ENCODE measurements at places on chromosomes 3 and 15. TPM values are rescaled to one million over a fixed set of nuclear protein-coding genes. Genes with fewer than 3 reads are reported as not detected.

The SNTN gene
- total RNA-seq, result not detected

- DNase-seq, result no peak
Observed at GRCh38 chr3:147393261-147393942, 12.9 kb downstream of the ZIC4 start.

DNA sequence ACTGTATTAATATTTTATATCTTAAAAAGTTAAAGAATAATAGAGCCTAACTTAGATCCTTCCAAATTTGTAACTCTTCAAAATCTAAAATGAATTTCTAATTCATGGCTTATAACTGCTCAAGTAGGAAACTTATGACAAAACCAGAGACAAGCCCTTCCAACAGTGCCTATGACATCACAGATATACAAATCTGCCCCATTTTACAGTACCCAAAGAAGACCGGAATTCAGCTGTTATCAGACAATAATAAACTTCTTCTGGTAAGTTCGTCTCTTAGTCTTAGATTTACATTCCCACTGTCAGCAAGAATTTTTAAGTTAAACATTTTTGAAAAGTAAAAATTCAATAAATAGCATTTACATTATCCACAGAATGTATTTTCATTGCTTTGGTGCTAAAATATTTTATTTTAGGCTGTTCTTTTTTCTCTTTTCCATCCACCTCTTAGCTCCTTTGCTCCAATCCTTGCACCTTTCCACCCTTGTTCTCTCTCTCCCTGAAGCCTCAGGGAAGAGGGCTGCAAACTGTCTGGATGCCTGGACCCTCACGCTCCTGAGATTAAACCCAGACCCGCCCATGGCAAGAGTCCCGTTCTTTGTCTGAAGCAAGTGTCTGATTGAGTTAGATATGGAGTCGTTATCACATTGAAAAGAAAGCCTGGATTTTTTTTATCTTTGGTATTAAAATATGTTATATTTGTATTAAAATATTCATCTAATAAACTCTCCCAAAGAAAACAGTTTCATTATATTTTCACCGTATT is 312.7 kb downstream of the ZBTB20 start:
- DNase-seq, result no peak

DNA sequence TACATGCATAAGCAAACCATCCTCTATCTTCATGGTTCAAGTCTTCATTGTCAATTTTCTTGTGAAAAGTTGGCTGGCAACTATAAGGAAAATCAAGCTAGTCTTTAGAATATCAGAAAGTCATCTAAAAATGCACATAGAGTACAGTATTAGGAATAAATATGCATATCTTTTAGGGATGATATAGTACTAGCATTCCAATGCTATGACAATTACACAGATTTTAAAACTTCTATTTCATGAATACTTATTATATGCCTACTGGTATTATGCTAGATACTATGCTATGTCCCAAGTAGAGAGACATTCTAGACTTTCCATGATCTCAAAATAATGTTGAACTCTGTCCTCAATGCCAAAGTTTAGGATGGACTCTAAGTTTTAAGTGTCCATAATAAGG is 81.3 kb upstream of the NAALADL2 start:
- no peak for DNase-seq

The IL17RE gene
- total RNA-seq, result 3.6 TPM

- DNase-seq, result no peak
Observed at GRCh38 chr3:46628901-46629369, 16.6 kb downstream of the FAM240A start.

The P2RY14 gene
- total RNA-seq, result not detected

The GASK1A gene
- total RNA-seq, result 2.3 TPM

DNA sequence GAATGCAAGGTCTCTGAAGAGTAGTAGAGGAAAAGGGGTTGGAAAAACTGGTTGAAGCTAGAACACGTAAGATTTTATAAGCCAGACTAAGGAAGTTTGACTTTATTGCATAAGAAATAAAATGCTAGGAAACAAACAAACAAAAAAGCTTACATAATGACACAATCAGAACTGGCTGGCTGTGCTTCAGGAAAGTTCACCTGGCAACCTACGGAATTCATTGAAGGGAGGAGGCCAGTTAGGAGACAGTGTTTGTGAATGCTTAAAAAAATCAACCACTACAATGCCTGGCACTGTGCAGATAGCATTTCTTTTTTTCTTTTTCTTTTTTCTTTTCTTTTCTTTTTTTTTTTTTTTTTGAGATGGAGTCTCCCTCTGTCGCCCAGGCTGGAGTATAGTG is 1.9 kb upstream of the ICE2 start:
- no peak for DNase-seq

DNA sequence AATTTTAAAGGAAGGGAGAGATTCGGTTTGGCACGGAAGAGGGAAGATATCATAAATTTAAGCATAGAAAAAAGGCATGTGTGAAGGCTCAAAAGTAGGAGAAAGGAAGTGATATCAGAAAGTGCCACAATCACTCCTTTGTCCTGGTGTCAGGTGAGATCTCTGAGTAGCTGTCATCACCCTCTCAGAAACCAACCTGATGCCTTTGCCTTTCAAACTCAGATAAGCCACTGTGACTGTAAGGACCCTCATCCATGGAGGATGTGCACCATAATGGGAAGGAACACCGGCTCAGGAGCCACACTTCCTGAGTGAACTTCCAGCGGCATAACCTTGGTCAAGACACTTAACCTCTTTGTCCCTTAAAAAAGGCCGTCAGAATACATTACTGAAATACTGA is 318.7 kb upstream of the SEMA6D start:
- no peak for DNase-seq

GRCh38 chr15:92903966-92904721 is 4.0 kb downstream of the CHD2 start:
- peak; percentile 86 for DNase-seq

The MYLK gene
- total RNA-seq, result 48.9 TPM
